ENCODE measurements at places on chromosomes 5 and 9.

DNA sequence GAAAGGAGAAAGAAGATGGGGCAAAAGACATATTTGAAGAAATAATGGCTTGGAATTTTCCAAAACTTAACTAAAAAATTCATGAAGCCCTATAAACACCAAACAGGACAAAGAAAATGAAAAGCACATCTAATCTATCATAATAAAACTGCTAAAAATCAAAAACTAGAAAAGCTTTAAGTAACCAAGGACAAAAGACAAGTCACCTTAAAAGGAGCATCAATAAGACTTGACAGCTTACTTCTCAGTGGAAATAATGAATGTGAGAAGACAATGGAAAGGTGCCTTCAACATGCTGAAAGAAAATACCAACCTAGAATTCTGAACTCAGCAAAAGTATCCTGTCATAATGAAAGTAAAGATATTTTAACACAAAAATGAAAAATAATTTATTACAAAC is 27.0 kb downstream of the GTF3C4 start:
- DNase-seq: no peak

DNA sequence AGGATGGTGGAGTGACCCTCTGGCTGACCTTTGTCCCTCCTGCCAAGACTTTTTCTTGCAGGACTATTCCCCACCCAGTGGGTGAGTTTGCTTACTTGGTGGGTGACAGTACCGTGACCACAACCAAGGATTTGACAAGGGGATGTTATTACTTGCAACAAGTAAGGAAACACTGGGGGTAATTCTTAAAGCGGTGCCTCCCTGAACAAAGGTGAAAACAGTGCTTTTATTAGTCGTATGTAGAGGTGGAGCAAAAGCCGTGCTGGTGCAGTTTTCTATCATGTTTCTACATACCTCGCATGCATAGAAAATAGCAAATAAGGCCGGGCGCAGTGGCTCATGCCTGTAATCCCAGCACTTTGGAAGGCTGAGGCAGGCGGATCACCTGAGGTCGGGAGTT is 41.0 kb upstream of the KDM4C start:
- DNase-seq: no peak

GRCh38 chr5:11711932-11712331 is 192.3 kb downstream of the CTNND2 start:
- DNase-seq: no peak

- no peak for DNase-seq
Observed at GRCh38 chr5:60943624-60944023, 1.2 kb downstream of the ERCC8 start.

- no peak for DNase-seq
Observed at GRCh38 chr9:137348769-137349470, 46.8 kb upstream of the NRARP start.

- DNase-seq: no peak
Observed at GRCh38 chr9:98249771-98250170, 5.7 kb downstream of the TBC1D2 start.

DNA sequence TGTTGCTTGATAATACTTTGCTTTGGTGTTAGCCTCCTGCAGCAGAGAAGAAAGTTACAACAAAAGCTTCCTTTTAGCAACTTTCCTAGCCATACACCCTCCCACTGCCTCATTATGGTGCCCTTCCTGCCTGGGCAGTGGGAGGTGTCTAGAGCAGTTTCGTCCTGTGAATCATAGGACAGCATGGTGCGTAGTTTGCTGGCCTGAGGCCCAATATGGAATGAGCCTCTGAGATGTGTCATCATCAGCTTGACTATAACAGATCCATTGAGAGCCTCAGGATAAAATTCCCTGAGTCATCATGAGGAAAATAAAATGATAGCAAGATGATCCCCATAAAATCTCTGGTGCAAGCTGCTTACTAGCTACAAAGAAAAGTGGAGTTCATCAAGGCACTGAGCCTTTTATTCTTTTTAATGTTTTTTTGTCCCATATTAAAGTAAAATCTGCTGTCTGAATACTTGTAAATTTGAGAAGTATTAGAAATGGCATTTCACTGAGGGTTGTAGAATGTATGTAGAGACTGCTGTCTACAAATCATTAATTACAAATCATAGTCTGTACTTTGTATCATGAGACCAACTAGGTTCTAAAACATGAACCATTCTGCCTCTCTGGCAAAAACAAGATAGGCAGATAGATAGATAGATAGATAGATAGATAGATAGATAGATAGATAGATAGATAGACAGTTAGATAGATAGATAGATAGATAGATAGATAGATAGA is 303.0 kb upstream of the PDE4D start:
- no peak for DNase-seq

GRCh38 chr5:90709323-90710155 is 150.9 kb downstream of the ADGRV1 start:
- no peak for DNase-seq

DNA sequence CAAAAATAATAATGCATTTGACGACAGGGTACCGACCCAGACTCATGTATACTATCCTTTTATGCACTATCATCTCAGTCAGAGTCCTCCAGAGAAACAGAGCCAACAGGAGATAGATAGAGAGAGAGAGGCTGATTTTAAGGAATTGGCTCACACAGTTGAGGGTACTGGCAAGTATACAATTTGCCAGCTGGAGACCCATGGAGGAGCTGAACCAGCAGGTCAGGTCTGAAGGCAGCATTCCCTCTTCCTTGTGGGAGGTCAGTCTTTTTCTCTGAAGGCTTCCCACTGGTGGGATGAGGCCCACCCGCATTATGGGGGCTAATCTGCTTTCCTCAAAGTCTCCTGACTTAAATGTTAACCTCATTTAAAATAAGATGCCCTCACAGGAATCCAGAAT is 17.3 kb upstream of the MED10 start:
- no peak for DNase-seq

- no peak for DNase-seq
Observed at GRCh38 chr9:101376111-101376848, 8.5 kb downstream of the BAAT start.

DNA sequence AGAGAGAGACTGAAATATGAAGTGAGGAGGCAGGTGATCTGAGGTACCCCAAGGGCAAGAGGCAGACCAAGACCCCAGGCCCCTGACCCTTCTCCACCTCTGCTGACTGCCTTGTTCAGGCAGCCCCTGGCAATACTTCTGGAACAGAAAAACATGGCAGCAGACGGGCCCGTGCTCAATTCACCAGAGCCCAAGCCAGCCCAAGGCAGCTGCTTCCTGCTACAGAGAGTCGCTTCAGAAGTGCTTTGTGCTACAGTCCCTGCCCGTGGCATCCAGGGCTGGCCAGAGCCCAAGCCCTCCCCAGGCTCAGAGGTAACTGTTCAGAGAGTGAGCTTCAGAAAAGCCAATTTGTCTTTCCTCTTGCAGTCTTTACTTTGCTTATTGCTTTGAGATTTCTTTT is 151.4 kb upstream of the FSTL4 start:
- DNase-seq: no peak

- DNase-seq: no peak
Observed at GRCh38 chr5:77781076-77781475, 4.9 kb upstream of the TBCA start.

- DNase-seq: peak; percentile 45
Observed at GRCh38 chr9:99266255-99267023, 44.4 kb downstream of the SEC61B start.

GRCh38 chr5:68749631-68750030 is 344.2 kb upstream of the SLC30A5 start:
- no peak for DNase-seq

DNA sequence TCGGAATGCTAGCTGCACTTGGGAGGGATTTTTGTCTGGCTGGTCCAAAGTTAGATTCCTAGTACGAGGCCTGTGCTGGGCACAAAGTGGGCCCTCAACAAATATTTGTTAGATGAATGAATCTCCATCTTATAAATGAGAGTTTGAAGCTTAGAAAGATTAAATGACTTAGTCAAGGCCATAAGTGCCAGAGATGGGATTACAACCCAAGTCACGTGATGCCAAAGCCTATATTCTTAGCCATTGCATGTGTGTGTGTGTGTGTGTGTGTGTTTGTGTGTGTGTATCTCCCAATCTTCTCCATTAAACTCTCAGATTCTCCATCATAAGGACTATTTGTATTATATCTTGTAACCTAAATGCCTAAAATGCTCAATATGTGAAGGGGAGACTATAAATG is 130.8 kb upstream of the MAP1B start:
- DNase-seq: no peak

DNA sequence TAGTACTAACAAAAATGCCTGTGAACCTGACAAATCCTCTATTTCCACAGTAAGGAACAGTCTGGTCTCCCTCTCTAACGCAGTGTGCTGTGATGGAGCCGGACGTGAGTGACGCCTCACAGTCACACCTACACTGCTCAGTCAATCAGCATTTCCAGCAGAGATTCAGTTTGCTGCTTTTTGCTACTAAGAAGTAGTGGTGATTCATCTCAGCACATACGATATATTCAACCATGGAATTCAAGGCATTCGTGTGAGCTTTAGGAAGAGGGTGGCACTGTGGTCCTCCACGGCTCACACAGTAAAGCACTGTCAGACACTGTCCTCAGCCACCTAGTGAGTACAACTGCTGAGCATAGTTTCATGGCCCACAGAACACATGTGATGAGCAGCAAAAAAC is 70.9 kb downstream of the SETX start:
- no peak for DNase-seq

GRCh38 chr5:124706729-124707361 is 39.6 kb downstream of the ZNF608 start:
- no peak for DNase-seq

DNA sequence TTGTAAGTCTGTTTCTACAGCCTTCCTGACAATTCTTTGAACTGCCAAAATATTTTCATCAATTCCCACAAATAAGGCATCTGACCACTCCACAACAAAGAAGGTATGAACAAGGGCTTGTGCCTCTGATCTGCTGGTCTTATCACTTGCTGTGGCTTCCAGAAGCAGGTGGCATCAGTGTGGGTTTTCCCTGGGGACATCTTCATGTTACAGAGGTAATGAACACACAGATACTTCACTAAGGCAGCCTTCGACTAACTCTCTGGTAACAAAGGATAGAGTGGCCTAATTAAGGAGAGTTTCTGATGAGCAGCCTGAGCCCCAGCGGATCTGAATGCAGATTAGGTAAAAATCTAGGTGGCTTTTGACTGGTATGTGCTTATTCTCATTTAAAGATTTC is 15.2 kb upstream of the ERAP2 start:
- DNase-seq: no peak

GRCh38 chr9:1429297-1429696 is 379.1 kb downstream of the DMRT2 start:
- DNase-seq: no peak

GRCh38 chr5:105956456-105957196 is 1714.1 kb downstream of the EFNA5 start:
- no peak for DNase-seq

DNA sequence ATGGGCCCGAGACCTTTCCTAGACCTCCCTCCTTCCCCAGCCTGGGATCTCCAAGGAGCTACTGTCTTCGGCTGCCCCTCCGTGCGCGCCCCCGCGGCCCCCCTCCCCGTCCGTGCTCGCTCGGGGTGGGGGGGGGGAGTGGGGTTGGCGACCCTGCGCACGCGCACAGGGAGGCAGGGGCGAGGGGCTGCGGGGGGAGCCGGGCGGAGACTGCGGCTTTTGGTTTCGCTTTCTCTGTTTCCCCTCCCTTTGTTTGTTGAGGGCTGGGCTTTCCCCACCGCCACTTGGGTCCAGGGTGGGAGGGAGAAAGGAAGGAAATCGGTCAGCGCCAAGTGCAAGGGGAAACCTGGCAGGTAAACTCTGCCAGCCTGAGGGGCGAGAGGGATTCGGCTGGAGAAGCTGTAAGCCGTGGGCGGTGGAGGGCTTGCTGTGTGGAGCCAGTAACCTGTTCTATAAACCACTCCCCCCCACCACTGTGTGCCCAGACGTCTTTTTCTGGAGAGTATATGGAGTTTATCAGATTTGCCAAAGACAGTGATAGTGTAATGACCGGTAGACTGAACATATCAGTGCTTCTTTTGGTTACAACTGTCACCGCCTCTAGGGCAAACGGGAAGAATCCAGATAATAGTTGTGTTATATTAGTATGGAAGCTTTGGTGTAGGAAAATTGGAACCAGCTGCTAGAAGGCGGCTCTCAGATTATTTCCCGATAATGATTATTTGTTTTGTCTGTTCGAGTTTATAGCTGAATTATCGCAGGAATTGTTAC is 684 bp downstream of the DNAJA1 start:
- peak; percentile 75 for DNase-seq

DNA sequence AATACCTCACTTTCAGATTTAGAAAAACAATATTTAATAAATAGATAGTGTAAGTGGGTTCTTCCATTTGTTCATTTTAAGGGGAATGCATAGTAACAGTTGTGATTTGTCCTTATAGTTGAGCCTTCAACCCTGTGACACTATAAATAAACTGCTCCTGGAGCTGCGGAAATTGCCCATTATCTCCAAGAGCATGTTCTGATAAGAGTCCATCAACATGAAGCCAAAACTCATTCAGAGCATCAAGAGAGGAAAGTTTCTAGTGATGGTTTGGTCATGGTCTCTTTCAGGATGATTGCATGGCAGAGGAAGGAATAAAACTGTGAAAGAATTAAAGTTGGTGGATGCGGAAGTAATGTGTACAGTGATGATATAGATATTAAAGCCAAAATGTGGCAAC is 772.1 kb upstream of the DMAC1 start:
- DNase-seq: no peak

DNA sequence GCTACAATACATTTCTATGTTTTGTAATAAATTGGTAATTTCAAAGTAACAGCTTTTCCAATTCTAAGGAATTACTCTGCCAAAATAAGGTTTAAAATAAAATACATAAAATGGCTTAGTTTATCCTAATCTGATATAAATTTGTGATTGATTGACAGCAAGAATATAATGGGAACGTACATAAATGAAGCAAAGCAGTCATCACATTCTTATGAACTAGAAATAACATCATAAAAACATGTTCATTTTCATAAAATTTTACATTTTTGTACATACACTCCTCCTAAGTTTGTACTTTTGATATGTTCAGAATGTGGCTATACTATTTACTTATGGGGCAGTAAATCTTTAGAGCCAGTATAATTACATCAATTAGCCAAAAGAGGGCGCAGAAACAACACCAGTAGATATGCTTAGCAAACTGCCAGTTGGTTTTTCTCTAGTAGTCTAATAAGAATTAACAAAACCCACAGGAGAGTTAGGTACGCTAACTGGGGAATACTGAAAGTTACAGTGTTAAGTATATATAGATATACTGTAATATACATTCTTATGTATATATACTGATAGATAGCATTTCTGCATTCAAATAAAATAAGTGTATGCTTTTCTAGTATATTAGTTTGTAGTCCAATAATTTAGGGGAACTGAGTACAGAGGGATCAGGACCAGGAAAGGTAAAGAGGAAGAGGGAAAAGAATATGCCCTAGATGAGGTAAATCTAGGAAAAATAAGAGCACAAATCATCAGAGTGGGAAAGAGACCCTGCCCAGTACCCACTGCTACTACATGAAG is 76.8 kb downstream of the ZDHHC21 start:
- no peak for DNase-seq
